ENCODE measurements at places on chromosomes 4 and X.

- no peak for DNase-seq
These were observed 20.3 kb downstream of the P2RY8 start for GRCh38 chrX:1516596-1517104.

DNA sequence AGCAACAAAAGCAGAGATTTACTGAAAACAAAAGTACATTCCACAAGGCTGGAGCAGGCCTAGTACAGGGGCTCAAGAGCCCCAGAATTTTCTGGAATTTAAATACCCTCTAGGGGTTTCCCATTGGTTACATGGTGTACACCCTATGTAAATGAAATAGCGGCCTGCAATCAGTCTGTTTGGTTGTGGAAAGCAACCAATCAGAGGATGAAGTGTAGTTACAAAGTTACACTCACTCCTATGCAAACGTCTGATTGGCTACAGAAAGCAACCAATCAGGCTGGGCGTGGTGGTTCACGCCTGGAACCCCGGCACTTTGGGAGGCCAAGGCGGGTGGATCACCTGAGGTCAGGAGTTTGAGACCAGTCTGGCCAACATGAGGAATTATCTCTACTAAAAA, 13.8 kb upstream of the TXLNG start:
- no peak for DNase-seq

- DNase-seq = no peak
These were observed 588.2 kb upstream of the ADGRL3 start for GRCh38 chr4:60611762-60612496.

DNA sequence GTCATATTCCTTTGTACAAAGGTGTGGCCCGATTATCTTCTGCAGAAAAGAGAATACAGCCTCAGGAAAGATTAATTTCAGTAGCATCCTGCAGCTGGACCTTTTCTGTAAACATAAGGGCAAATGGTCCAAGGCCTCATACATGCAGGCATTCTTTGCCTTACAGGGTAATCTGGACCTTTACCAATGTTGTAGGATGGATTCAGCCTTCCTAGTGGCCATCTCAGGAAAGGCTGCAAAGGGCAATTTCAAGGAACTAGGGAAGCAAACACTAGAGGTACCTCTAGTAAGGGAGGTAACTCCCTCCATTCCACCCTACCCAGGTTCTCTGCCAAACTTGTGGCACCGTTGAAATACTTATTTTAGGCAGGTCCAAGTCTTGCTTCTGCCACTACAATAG, 43.0 kb downstream of the UGT2B28 start:
- no peak for DNase-seq

- no peak for DNase-seq
These were observed 2.3 kb upstream of the HTATSF1 start for GRCh38 chrX:136495043-136495442.

- no peak for DNase-seq
These were observed 266.6 kb downstream of the MID1IP1 start for GRCh38 chrX:39067866-39068265.

DNA sequence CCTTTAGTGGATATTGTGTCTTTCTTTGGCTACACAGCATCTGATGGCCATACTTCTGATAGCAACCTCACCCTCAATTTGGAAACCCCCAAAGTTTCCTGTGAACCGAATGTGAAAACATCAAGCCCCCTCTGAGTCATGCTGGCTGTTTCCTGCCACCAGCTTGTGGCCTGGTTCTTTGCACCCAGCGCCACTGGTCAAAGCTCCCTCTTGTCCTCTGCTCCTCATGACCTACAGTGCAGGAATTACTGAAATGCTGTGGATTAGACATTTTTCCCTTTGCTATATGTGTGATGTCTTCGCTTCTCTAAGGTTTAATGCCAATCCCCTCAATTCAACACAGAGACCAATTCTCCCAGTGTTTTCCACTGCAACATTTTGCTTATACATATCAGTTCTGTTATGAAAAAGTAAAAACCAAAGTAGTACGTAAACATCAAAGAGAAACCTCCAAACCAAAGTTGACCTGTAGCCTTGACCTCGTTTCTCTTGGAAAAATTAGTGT, 224.0 kb upstream of the TENM3 start:
- no peak for DNase-seq

GRCh38 chrX:116499780-116500179, 37.0 kb upstream of the CT83 start:
- DNase-seq = no peak

- DNase-seq = no peak
These were observed 29.8 kb downstream of the SGMS2 start for GRCh38 chr4:107854356-107855022.

- no peak for DNase-seq
These were observed 72.2 kb upstream of the PPP3CA start for GRCh38 chr4:101419336-101420135.

DNA sequence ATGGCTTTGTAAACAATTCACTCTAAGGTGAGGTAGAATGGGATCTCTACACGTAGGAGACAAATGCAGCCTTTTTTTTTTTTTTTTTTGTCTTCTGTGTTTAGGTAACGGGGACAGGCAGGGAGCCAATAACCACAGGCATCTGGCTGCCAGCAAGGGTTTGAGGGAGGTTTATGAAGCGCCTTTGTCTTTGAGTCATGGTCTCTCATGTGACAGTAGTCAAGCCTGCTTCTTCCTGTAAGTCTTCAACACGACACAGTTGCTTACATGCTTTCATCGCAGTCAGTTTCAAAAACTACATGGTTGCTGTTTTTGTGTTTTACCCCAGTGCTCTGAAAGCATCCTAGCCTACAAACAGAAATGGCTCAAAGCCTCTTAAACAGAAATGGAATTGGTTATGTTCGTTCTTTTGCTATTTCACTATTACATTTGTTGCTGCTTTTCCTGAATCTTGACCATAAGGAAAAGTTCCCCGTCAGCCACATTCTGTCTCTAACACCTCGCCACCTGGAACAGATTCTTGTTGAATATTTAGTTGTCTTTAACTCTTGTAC, 127.8 kb upstream of the METTL14 start:
- no peak for DNase-seq

DNA sequence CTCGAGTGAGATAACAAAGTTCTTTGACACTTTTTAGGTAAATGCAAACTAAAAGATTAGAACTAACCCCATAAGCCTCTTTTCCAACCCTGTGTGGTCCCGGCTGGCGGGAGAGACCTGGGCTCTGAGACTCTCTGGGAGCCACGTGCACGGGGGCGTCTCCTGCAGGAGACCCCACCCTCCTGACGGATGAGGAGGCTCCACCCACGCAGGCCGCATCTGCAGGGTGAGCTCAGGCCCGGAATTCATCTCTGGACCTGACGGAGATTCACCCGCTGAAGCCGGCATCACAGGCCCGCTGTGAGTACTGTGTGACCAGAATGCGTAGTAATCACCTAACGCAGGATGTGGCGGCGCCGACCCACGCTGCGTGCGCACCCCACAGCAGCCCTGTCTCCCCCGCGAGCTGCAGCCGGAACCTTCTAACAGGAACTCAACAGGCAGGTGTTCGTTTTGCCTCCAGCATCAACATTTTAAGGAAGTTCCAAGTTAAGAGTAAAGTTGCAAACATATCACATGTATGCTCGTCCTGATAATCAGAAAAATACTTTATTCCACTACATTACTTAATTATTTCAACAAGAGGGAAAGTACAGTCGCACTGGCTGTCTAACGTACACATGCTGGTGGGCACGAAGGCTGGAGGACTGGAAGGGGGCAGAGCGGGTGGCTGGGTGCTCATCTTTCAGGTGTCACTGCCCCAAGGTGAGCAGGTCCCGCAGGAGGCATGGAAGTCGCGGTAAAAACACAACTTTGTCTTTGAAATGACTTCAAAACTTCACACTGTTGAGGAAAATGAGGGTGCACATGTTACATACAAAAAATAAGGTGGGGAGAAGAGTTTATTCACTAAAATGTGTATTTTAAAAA, 44.5 kb downstream of the FGFRL1 start:
- peak; percentile 80 for DNase-seq

- DNase-seq = no peak
These were observed 31.6 kb downstream of the SLC9A6 start for GRCh38 chrX:136016881-136017280.

GRCh38 chr4:32689518-32689917, 1969.3 kb downstream of the PCDH7 start:
- DNase-seq = no peak

- no peak for DNase-seq
These were observed 2.7 kb upstream of the XKRX start for GRCh38 chrX:100931218-100931924.

DNA sequence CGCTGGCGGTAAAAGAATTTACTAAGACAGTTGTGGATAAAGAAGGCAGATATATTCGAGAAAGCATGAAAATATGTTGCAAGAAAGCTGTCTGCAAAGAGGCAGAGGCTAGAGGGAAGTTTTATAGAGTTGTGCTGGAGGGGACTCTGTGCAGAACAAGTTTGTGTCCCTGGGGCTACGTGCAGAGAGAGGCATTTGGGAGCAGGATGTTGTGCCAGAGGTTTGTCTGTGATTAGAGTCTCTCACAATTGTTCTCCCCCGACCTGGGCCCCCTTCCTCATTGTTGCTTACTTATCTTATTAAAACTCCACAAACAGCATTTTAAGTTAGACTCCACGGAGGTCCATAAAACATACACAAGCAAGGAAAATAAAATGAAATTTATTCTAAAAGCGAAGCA, 831.3 kb downstream of the NLGN4X start:
- DNase-seq = no peak

GRCh38 chrX:152520653-152521052, 69.5 kb upstream of the GABRA3 start:
- no peak for DNase-seq

- DNase-seq = no peak
These were observed 22.2 kb downstream of the PHKA2 start for GRCh38 chrX:18961686-18962085.

GRCh38 chr4:125420526-125420925, 105.8 kb downstream of the FAT4 start:
- DNase-seq = no peak

DNA sequence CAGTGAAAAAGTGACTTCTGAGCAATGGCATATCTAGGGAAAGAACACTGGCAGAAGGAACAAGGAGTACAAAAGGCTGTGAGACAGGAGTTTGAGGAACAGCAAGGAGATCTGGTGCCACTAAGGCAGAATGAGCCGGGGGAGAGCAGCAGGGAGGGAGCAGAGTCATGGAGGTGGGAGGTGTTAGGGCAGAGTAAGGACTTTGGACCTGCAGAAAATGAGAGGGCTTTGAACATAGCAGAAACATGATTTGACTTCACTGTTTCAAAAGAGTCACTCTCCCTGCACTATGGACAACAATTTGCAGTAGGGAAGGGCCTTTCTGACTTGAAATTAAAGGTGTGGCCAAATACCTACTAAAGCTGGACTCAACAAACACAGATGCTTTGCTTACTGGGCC, 356.2 kb downstream of the ADGRL3 start:
- no peak for DNase-seq

GRCh38 chr4:183130328-183131155, 31.5 kb downstream of the WWC2 start:
- DNase-seq = no peak

- no peak for DNase-seq
These were observed 127.8 kb downstream of the VEGFC start for GRCh38 chr4:176664964-176665363.

DNA sequence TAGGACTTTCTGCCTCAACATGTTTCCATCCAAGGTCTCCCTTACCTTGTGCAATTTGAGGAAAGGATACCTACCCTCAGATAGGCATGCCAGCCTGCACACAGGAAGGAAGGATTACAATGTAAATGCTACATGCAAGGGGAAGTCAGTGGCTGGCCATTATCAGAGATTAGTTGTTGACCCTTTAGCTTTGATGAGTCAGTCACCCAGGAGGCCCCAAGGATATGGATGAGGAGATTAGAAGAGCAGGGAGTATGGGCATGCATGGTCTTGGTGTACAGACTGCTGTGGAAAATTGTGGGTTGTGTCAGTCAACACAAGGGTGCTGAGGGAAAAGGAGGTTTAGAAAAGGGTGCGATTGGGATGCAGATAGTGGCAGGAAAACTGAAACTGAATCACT, 92.0 kb downstream of the GUCY2F start:
- DNase-seq = no peak

DNA sequence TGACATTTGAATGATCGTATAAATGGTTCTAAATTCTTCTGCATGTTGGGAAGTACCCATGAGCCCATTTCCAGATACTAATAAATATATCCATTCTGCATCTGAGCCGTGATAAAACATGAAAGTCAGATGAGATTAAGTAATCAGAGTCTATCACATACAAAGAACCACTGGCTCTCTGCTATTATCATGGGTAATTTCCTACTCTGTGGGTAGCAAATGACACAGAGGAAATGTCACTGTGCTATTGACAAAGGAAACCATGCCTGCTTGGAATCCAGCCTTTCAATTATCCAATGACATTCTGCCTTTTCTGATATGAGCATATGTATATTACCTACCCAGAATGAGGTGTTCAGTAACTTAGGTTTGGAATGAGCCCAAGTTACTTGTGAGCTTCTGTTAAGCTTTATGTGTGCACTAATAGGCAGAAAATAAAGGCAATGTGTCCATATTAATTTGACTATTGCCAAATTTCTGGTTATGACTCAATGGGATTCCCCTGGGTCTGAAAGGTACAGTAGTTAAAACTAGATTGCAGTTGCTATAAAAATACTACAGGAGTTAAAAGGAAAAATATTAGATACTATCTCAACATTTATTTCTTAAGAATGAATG, 238.7 kb upstream of the KCNIP4 start:
- DNase-seq = no peak

- no peak for DNase-seq
These were observed 3.4 kb downstream of the GALNT7 start for GRCh38 chr4:173171987-173172386.

- no peak for DNase-seq
These were observed 146.7 kb downstream of the COL25A1 start for GRCh38 chr4:109155682-109156283.

DNA sequence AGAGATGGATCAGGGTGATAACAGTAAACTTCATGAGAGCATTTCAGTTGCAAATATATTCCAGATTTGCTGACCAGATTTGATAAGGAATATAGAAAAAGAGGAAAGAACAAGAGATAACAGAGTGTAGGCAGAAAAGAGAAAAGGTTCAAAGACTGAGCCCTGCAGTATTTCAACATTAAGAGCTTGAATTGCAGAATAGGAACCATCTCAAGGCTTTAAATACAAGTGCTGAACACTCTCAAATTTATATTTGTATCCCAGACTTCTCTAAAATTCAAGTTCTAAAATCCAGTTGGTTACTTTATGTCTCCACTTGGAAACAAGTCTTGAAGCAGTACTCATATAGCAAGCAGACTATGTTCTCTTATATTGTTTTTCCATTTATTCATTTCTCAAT, 9.7 kb upstream of the MYOZ2 start:
- DNase-seq = no peak
